Upper lobe of left lung (tissue), 6 donors: ENCODE measurements at places on chromosomes 11 and 22. TPM values are rescaled to one million over a fixed set of nuclear protein-coding genes. Genes with fewer than 3 reads are reported as not detected.

The MS4A4A gene
- total RNA-seq = 48.2 TPM

The GCAT gene
- total RNA-seq = 16.7 TPM

The LRP4 gene
- total RNA-seq = 5.2 TPM

The PRCP gene
- total RNA-seq = 84.5 TPM

The KCNJ1 gene
- total RNA-seq = not detected

The EMID1 gene
- total RNA-seq = 8.0 TPM

DNA sequence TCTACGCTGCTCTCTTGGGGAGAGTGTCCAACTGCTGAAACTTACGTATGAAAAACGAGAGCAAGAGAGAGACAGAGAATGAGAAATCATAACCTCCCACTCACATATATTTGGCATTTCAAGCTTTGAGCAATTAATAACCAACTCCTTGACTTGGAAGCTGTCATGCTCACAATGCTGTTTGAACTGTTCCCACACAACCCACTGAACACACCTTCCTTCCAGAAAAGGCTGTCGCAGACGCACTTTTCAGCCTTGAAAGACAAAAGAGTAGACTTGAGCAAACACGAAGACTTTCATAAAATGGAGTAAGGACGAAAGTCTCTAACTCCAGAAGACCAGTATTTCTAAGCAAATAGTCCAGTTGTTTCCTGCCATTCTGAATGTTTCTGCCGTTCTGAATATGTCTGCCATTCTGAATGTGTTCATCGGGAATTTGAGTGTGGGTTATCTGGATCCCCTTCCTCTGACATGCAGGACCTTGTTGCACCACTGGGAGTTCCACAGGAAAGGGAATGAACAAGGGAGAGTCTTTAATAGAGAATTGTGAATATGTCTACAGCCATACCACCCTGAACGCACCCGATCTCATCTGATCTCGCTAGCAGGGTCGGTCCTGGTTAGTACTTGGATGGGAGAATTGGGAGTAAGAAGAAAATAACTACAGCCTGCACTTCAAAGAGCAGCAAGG, 86.2 kb upstream of the BARX2 start:
- no peak for DNase-seq
- no peaks in the 10 kb centered on the region for H3K27me3 ChIP-seq
- no peak overlapping the region for H3K4me3 ChIP-seq
- no peaks in the 10 kb centered on the region for H3K36me3 ChIP-seq
- H3K4me1 ChIP-seq = no peaks in the 10 kb centered on the region

DNA sequence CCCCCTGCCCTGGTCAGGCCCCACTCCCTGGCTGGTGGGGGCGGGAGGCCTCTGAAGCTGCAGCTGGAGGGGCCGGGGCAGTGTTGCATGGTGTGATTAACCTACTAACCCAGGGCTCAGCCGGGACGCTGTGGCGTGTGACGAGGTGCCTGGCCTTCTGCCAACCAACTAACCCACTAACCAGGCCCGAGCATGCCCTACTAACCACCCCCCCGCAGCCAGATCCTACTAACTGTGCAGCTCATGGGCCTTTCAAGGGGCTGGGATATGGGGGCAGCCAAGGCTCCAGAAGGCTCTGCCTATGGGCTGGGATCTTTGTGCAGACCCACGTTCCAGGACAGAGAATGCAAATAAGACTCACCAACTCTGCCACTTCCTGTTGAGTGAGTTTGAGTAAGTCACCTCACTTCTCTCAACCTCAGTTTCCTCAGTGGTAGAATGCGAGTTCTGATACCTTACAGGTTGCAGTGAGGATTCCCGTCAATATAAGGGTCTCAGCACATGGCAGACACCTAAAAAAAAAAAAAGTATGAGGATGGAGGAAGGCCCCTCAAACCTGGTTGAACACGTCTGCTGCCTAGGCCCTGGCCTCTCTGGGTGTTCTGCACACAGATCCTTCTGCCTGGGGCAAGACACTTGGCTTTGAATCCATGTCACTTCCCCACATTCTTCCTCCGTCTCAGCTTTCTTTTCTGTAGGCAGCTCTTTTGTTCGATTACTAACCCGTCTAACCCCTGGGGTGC, 14.1 kb downstream of the MIAT start:
- no peaks in the 10 kb centered on the region for H3K36me3 ChIP-seq
- peaks cover 35% of the 10 kb centered on the region for H3K4me1 ChIP-seq
- no peak overlapping the region for H3K4me3 ChIP-seq
- H3K27ac ChIP-seq = peak overlapping the region; percentile 93

DNA sequence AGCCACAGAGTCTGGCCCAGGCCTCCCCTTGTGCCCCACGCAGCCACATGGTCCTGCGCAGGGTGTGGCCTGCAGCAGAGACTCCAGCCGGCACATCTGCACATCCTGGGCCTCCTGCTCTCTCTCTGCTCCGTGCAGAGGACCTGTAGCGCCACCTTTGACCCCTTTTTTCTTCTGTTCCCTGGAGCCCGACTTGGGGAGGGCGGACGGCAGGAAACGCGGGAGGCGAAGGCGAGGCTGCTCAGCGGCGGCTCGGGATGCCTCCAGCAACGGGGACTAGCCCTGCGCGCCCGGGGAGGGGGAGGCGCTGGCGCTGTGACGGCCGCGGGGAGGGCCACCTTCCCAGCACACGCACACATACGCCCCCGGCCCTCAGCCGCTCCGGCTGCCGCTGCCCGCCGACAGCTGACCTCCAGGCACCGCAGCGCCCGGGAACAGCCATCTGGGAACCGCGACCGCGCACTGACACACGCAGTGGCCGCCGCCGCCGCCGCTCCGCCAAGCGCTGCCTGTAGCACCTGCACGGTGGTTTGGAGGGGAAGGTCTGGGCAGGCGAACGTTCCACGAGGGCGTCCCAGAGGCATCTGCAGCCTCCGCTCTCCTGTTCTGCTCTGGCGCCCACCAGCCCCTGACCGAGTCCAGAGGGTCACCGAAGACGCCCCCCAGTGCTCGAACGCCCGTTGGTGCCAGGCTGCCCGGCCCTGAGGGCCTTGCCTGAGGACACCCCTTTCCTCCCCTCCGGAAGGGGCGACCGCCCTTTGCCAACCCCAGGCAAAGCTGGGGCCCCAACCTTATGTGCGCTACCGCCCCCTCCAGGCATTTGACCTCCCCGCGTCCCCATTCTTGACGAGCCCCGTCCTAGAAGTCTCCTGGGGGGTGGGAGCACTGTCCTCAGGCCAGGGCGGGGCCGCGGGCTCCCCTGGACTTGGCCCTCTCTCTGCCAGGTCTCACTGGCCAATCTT, 16.9 kb upstream of the C22orf42 start:
- no peak overlapping the region for H3K4me3 ChIP-seq
- no peak overlapping the region for H3K27ac ChIP-seq
- no peaks in the 10 kb centered on the region for H3K27me3 ChIP-seq
- peak; percentile 83 for DNase-seq

- no peak overlapping the region for H3K27ac ChIP-seq
- H3K27me3 ChIP-seq = no peaks in the 10 kb centered on the region
- H3K4me3 ChIP-seq = no peak overlapping the region
- H3K4me1 ChIP-seq = no peaks in the 10 kb centered on the region
- no peak for DNase-seq
Measured at GRCh38 chr11:59289356-59290181, 69.1 kb upstream of the OR5AN1 start.

GRCh38 chr22:42379966-42380537, 52.2 kb downstream of the NFAM1 start:
- no peaks in the 10 kb centered on the region for H3K36me3 ChIP-seq
- no peak overlapping the region for H3K27ac ChIP-seq
- H3K27me3 ChIP-seq = no peaks in the 10 kb centered on the region
- no peak overlapping the region for H3K4me3 ChIP-seq
- peaks cover 8% of the 10 kb centered on the region for H3K4me1 ChIP-seq

DNA sequence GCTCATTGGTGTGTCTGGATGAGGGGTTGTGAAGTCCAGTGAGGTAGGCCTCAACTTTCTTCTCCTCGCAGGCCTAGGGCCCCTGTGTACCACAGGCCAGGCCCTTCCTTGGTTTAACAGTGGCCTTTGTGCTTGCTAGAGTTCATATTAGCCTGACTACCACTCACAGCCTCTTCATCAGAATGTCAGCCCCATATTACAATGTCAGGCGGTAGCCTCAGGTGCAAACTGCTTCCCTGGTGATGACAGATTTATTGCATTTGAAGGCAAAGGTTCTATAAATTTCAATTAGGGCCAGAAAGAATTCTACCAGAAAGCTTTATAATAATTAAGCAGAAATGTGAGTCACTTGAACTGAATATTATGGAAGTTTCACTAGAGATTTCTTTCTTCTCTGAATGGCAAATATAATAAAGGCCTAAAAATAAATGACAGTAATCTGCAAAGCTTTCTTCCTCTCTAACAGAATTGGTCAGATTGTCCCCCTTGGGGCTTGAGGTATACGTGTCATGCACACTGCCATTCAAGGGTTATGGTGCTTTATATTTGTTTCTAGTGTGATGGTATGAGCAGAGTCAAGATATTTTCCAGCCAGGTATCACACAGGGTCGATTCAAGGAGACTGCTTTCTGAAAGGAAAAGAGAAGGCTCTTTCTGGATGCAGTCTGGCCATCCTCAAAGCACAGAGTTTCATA, 210.3 kb downstream of the CWF19L2 start:
- H3K4me1 ChIP-seq = no peaks in the 10 kb centered on the region
- DNase-seq = no peak
- no peak overlapping the region for H3K27ac ChIP-seq
- H3K36me3 ChIP-seq = no peaks in the 10 kb centered on the region
- no peak overlapping the region for H3K4me3 ChIP-seq

DNA sequence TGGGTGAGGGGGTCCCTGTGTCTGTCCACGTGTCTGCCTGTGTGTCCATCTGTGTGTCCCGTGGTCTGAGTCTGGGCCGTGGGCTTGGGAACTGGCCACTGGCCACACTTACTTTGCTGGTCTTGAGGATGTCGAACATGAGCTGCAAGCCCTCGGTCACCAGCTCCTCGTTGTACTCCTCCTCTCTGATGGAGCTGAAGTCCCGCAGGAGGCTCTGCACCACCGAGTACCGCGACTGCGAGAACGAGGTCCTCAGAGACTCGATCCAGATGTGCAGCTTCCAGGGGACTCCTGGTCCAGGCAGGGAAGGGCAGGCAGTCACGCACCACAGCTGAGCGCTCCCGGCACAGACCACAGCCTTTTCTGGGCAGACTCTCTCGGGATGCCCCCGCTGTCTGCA, 55.4 kb downstream of the NAT10 start:
- no peak for DNase-seq
- peaks cover 6% of the 10 kb centered on the region for H3K36me3 ChIP-seq
- no peaks in the 10 kb centered on the region for H3K4me1 ChIP-seq
- H3K27me3 ChIP-seq = no peaks in the 10 kb centered on the region
- no peak overlapping the region for H3K4me3 ChIP-seq

DNA sequence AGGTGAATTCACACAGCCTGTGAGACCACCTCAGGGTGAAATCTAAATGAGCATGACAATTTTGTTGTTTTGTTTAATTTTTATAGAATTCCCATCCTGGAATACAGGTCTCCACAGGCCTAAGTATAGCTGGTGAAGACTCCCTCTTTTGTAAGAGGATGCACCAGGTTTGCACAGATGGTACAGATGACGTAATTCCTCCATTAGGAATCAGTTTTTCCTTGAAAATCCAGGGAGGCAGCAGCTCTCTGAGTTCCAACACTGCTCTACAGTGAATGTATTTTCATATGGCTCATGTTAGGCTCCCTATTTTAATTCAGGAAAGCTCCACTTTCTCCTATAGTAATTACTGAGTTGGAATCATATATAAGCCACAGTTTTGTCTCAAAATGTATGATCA, 47.2 kb downstream of the USP28 start:
- DNase-seq = no peak
- no peaks in the 10 kb centered on the region for H3K27me3 ChIP-seq
- H3K4me1 ChIP-seq = no peaks in the 10 kb centered on the region
- no peak overlapping the region for H3K4me3 ChIP-seq
- peaks cover 20% of the 10 kb centered on the region for H3K36me3 ChIP-seq
- no peak overlapping the region for H3K27ac ChIP-seq

- no peak for DNase-seq
- no peaks in the 10 kb centered on the region for H3K36me3 ChIP-seq
- no peak overlapping the region for H3K4me3 ChIP-seq
- no peaks in the 10 kb centered on the region for H3K4me1 ChIP-seq
- H3K27me3 ChIP-seq = no peaks in the 10 kb centered on the region
- H3K27ac ChIP-seq = no peak overlapping the region
Measured at GRCh38 chr11:74672956-74673692, 58.1 kb downstream of the CHRDL2 start.

DNA sequence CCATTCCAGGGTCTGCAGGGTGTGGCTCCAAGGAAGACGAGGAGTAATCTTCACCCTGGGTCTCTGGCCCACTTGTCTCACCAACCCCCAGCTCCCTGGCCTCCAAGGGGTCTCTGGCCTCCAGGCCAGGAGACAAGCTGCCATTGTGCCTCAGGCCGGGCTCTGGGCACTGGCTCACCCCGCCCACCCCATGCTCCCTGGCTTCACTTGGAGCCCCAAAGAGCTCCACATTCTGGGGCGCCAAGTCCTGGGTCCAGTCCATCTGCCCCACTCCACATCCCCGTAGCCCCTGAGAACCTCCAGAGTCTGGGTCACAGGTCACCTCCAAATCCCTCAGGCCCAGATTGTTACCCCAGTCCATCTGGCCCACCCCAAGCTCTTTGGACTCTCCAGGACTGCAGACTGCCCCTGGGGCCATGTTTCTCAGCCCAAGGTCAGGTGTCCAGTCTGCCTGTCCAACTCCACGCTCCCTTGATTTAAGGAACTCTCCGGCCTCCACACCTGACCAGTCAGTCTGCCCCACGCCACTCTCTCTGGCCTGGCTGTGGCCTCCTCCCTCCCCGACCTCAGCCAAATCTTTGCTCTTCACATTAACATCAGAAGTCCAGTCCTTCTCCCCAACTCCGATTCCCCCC, 16.2 kb downstream of the TNKS1BP1 start:
- no peak for DNase-seq
- peaks cover 61% of the 10 kb centered on the region for H3K36me3 ChIP-seq
- peaks cover 98% of the 10 kb centered on the region for H3K4me1 ChIP-seq
- H3K27ac ChIP-seq = peak overlapping the region; percentile 7
- H3K4me3 ChIP-seq = no peak overlapping the region

- no peak overlapping the region for H3K4me3 ChIP-seq
- H3K27ac ChIP-seq = no peak overlapping the region
- DNase-seq = no peak
- H3K36me3 ChIP-seq = peaks cover 3% of the 10 kb centered on the region
- peaks cover 2% of the 10 kb centered on the region for H3K4me1 ChIP-seq
- H3K27me3 ChIP-seq = no peaks in the 10 kb centered on the region
Measured at GRCh38 chr11:12149672-12150225, 39.4 kb downstream of the MICAL2 start.

DNA sequence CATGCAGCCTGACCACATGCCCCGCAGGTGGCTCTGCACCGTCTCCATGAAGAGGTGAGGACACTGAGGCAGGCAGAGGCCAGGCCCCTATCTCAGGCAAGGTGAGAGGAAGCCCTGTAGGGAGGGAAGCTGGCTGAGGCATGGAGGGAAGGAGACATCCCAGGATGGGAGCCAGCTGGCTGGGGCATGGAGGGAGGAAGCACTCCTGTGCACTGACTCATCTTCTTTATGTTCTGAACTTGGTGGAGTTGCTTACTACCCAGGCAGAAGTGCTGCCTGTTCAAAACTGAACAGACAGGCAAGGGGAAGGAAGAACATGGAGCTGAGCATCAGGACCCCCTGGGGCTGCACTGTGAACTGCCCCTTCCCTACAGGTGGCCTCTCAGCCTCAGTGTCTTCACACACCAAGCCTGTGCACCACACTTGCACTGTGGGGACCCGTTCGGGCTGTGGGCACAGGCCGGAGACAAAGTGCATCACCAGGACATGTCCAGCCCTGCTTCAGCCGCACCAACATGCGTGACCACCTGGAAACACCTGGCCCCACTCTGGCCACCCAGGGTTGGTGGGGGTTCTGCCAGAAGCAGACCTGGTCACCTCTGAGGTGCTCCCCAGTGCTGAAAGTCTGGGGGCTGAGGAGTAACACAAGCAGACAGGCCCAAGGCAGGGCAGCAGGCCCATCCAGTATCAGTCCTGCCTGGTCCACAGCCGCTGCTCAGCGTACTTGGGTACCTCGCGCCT, 55.5 kb downstream of the DGCR2 start:
- peaks cover 68% of the 10 kb centered on the region for H3K36me3 ChIP-seq
- no peaks in the 10 kb centered on the region for H3K27me3 ChIP-seq
- no peak for DNase-seq
